HCT116 (cell line): ENCODE measurements at places on chromosomes 7 and 10. TPM values are rescaled to one million over a fixed set of nuclear protein-coding genes. Genes with fewer than 3 reads are reported as not detected.

DNA sequence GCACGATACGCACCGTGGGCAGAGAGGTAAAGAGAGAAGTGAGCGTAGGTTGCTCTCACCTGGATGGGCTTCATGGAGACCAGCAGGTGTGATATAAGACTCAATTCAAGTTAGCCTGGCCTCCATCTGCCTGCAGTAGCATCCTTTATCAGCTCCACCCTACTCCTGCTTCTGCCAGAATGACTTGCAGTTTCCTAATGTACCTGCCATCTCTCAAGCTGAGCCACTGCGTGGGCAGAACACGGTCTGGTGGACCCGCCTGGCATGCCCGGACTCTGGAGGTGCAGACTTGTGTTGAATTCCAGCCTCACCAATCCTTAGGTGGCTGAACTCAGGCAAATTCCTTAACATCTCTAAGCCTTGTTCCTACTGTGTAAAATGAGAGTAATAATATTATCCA, 64.3 kb downstream of the STEAP1B start:
- no peaks in the 10 kb centered on the region for H3K27me3 ChIP-seq
- H3K36me3 ChIP-seq, result no peaks in the 10 kb centered on the region
- no peak overlapping the region for H3K4me3 ChIP-seq
- H3K4me1 ChIP-seq, result peaks cover 8% of the 10 kb centered on the region; the same call in 1 of the 2 replicates

- H3K27ac ChIP-seq, result no peak overlapping the region
- H3K27me3 ChIP-seq, result peaks cover 15% of the 10 kb centered on the region; the same call in 1 of the 2 replicates
- no peak for DNase-seq
Measured at GRCh38 chr7:104657134-104657533, 328.7 kb downstream of the LHFPL3 start.

Gene KLHDC10
- 25.8 TPM for total RNA-seq

GRCh38 chr7:103379270-103379975, 32.0 kb downstream of the PSMC2 start:
- 0 out of 2 replicates have a peak, but pooled peaks cover 18% of the 10 kb centered on the region for H3K27me3 ChIP-seq
- no peak overlapping the region for H3K4me3 ChIP-seq
- H3K36me3 ChIP-seq, result no peaks in the 10 kb centered on the region
- DNase-seq, result no peak
- H3K27ac ChIP-seq, result no peak overlapping the region

GRCh38 chr7:104656467-104656866, 328.1 kb downstream of the LHFPL3 start:
- H3K4me1 ChIP-seq, result no peaks in the 10 kb centered on the region
- DNase-seq, result no peak
- H3K36me3 ChIP-seq, result no peaks in the 10 kb centered on the region
- H3K27me3 ChIP-seq, result peaks cover 21% of the 10 kb centered on the region; the same call in 1 of the 2 replicates
- H3K4me3 ChIP-seq, result no peak overlapping the region

Gene PAX2
- total RNA-seq, result 5.0 TPM

GRCh38 chr7:12031638-12032037, 179.5 kb upstream of the TMEM106B start:
- no peak overlapping the region for H3K27ac ChIP-seq
- no peaks in the 10 kb centered on the region for H3K27me3 ChIP-seq
- no peaks in the 10 kb centered on the region for H3K36me3 ChIP-seq
- peak overlapping the region; percentile 33; the same call in 1 of the 2 replicates for H3K4me3 ChIP-seq

DNA sequence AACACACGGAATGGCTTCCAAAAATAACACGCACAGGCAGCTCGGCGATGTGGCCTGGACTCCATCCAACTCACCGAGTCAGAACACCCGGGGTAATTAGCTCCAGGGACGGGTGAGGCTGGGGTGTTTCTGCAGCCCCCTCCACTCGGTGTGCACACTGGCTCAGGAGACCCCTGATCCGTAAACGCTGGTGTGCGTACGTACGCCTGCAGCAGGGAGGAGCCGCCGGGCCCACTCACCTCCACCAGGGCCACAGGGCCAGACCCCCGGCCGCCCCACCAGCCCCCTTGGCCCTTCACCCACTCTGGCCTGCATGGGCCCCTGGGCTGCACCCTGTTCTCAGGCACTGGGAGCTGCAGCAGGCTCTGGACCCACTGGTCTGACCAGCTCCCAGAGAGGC, 22.4 kb upstream of the UTF1 start:
- no peak overlapping the region for H3K4me3 ChIP-seq
- H3K27ac ChIP-seq, result no peak overlapping the region
- H3K36me3 ChIP-seq, result no peaks in the 10 kb centered on the region
- no peak for DNase-seq
- no peaks in the 10 kb centered on the region for H3K27me3 ChIP-seq
- no peaks in the 10 kb centered on the region for H3K4me1 ChIP-seq

DNA sequence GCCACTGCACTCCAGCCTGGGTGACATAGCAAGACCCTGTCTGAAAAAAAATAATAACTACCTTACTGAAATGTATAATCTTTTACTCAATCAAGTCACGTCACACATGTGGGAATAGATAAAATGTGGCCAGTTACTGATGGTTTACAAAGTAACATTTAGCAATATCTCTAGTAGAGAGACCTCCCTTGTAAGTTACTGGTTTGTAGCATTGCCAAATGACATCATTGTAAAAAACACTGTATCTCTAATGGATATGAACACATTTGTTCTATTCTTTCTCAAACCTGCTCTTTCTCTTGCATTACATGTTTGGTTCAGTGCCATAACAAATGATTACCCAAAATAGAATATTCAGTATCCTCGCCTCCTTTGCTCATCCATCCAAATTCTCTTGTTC, 18.8 kb downstream of the TET1 start:
- H3K27ac ChIP-seq, result no peak overlapping the region
- H3K27me3 ChIP-seq, result no peaks in the 10 kb centered on the region
- DNase-seq, result no peak
- H3K36me3 ChIP-seq, result peaks cover 1% of the 10 kb centered on the region; the same call in 1 of the 2 replicates

Gene PRSS1
- total RNA-seq, result 14.6 TPM

GRCh38 chr7:77481615-77482014, 55.5 kb upstream of the PTPN12 start:
- no peaks in the 10 kb centered on the region for H3K36me3 ChIP-seq
- H3K4me1 ChIP-seq, result no peaks in the 10 kb centered on the region
- H3K27ac ChIP-seq, result no peak overlapping the region

- H3K27me3 ChIP-seq, result no peaks in the 10 kb centered on the region
- H3K4me3 ChIP-seq, result no peak overlapping the region
- no peak for DNase-seq
- H3K4me1 ChIP-seq, result no peaks in the 10 kb centered on the region
- no peak overlapping the region for H3K27ac ChIP-seq
Measured at GRCh38 chr7:85167636-85168035, 19.2 kb downstream of the SEMA3D start.

Gene NANOS1
- 1.5 TPM for total RNA-seq

Gene SYT15
- total RNA-seq, result 1.6 TPM

- no peaks in the 10 kb centered on the region for H3K27me3 ChIP-seq
- no peak overlapping the region for H3K4me3 ChIP-seq
Measured at GRCh38 chr10:1137499-1138163, 81.4 kb downstream of the WDR37 start.

- H3K36me3 ChIP-seq, result no peaks in the 10 kb centered on the region
- no peak overlapping the region for H3K4me3 ChIP-seq
- DNase-seq, result no peak
- peaks cover 10% of the 10 kb centered on the region for H3K4me1 ChIP-seq
- no peaks in the 10 kb centered on the region for H3K27me3 ChIP-seq
Measured at GRCh38 chr7:26918241-26918640, 53.9 kb upstream of the SKAP2 start.

DNA sequence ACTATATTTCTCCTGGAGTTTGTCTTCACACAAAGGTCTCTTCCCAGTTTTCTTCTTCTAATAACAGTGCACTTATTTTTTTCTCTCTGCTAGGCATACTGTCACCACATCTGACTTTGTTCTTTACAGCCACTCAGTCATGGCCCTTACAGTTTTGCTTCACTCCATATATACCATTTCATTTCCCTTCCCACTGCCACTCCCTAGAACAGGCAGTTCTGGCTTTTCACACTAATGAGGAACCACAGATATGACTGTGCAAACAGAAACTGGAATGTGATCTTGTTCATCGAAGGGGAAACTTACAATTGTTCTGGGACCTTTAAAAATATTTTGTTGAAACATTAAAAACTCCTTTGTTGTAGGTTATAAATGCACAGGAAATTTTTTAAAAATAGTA, 67.3 kb downstream of the EPDR1 start:
- H3K4me3 ChIP-seq, result no peak overlapping the region
- no peaks in the 10 kb centered on the region for H3K4me1 ChIP-seq
- H3K27me3 ChIP-seq, result no peaks in the 10 kb centered on the region
- no peak overlapping the region for H3K27ac ChIP-seq
- H3K36me3 ChIP-seq, result no peaks in the 10 kb centered on the region

DNA sequence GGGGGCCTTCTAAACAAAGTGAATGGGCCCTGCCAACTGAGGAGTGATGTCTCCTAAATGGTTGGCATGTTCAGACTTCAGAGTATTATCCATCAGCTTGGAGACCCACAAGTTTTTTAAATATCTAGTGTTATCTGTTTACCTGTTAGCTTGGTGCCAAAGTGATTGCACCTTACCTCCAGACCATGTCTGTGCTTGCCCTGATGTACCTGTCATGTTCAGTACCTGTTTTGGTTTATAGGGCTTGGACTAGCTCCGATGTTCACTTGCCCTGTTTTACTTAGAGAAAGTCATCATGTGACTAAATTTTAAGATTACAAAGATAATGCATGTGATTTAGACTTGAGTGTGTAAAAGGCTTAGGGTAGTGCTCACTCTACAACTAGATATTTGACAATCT, 67.7 kb downstream of the CNNM2 start:
- no peak overlapping the region for H3K4me3 ChIP-seq
- DNase-seq, result no peak
- no peaks in the 10 kb centered on the region for H3K27me3 ChIP-seq
- H3K36me3 ChIP-seq, result no peaks in the 10 kb centered on the region

Gene SLC18A3
- not detected for total RNA-seq

- H3K4me3 ChIP-seq, result no peak overlapping the region
- peaks cover 21% of the 10 kb centered on the region for H3K4me1 ChIP-seq
- H3K36me3 ChIP-seq, result no peaks in the 10 kb centered on the region
- no peaks in the 10 kb centered on the region for H3K27me3 ChIP-seq
Measured at GRCh38 chr10:71436268-71437125, 39.8 kb downstream of the CDH23 start.

- no peaks in the 10 kb centered on the region for H3K36me3 ChIP-seq
- H3K4me1 ChIP-seq, result no peaks in the 10 kb centered on the region
- H3K4me3 ChIP-seq, result no peak overlapping the region
- peaks cover 17% of the 10 kb centered on the region; the same call in 1 of the 2 replicates for H3K27me3 ChIP-seq
- H3K27ac ChIP-seq, result no peak overlapping the region
Measured at GRCh38 chr10:77082601-77083252, 554.9 kb downstream of the KCNMA1 start.

Gene IGFBP3
- 4.1 TPM for total RNA-seq

DNA sequence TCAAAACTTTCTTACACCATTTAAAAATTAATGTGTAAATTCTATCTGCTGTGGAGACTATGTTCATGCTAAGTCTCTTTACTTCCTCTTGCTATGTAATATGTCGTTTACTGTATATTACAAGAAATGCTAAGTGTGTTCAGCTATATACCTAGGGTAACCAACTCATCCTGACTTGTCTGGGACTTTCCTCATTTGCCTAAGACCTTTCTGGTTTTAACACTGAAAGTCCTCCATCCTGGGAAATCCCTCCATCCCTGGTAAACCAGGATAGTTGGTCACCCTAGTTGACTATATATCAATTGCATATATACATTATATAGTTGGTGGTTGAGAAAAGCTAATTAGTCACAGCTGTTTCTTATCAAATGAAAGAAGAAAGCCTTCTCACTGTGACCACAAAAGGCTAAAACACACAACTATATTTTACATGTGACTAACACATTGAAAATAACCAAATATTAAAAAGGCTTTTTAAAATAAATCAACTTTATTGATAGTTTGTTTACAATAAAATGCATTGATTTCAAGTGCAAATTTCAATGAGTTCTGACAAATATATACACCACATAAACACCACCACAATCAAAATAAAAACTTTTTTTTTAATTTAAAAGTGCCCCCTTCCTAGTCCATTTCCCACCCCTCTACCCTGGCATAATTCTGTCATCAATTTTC, 167.7 kb upstream of the INHBA start:
- H3K36me3 ChIP-seq, result no peaks in the 10 kb centered on the region
- H3K4me1 ChIP-seq, result no peaks in the 10 kb centered on the region
- DNase-seq, result no peak
- 0 out of 2 replicates have a peak, but pooled peaks cover 3% of the 10 kb centered on the region for H3K27me3 ChIP-seq

Gene EGR2
- total RNA-seq, result 2.3 TPM

Gene HSPA14
- total RNA-seq, result 19.9 TPM

- no peaks in the 10 kb centered on the region for H3K36me3 ChIP-seq
- H3K27ac ChIP-seq, result no peak overlapping the region
- H3K4me1 ChIP-seq, result no peaks in the 10 kb centered on the region; the same call in 1 of the 2 replicates
Measured at GRCh38 chr7:75872073-75872782, 6.6 kb upstream of the RHBDD2 start.

DNA sequence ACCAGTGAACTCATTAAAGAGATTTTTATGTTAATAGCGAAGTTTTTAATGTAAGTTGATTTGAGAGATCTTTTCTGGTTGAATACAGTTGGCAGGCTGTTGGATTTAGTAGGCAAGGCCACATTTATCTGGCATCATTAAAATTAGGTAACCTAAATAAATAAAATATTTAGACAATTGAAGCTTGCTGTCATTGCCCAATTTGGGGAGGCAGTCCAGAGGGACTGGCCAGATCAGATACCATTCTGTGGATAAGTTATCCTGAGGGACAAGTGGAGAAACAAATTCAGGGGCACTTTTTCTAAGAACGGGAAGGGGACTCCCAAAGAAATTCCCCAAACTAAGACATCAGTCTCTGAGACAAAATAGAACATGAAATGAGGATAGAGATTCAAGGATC, 397.8 kb downstream of the GFRA1 start:
- no peak overlapping the region for H3K27ac ChIP-seq
- peaks cover 32% of the 10 kb centered on the region; the same call in 1 of the 2 replicates for H3K27me3 ChIP-seq
- H3K36me3 ChIP-seq, result no peaks in the 10 kb centered on the region
- H3K4me1 ChIP-seq, result no peaks in the 10 kb centered on the region
- no peak overlapping the region for H3K4me3 ChIP-seq

Gene KIF11
- total RNA-seq, result 33.8 TPM

DNA sequence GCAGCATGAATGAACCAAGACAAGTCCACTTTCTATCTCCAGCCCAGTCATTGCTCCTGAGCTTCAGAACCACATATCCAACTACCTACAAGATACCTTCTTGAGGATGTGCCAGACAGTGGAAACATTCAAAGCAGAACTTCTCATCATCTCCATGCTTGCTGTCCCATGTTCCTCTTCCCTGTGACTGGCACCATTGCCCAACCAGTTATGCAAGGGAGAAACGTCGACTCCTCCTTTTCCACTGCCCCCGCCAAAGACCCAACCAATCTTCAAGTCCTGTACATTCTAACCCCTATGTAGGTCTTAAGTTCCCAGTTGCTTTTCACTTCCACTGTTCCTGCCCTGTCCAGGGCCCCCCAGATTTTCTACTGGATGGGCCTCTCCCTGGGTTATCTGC, 225.7 kb downstream of the RPS24 start:
- DNase-seq, result no peak
- H3K36me3 ChIP-seq, result no peaks in the 10 kb centered on the region
- H3K27me3 ChIP-seq, result no peaks in the 10 kb centered on the region
- no peak overlapping the region for H3K27ac ChIP-seq
- H3K4me3 ChIP-seq, result no peak overlapping the region

GRCh38 chr10:27285093-27285492, 44.5 kb upstream of the ACBD5 start:
- no peaks in the 10 kb centered on the region for H3K27me3 ChIP-seq
- no peaks in the 10 kb centered on the region for H3K4me1 ChIP-seq
- no peak overlapping the region for H3K4me3 ChIP-seq
- H3K27ac ChIP-seq, result no peak overlapping the region
- H3K36me3 ChIP-seq, result no peaks in the 10 kb centered on the region

Gene COL1A2
- 3.0 TPM for total RNA-seq

Gene ARL5B
- total RNA-seq, result 21.1 TPM

GRCh38 chr7:79837915-79838314, 296.7 kb upstream of the GNAI1 start:
- no peak overlapping the region for H3K27ac ChIP-seq
- no peak for DNase-seq
- no peaks in the 10 kb centered on the region for H3K27me3 ChIP-seq
- no peak overlapping the region for H3K4me3 ChIP-seq
- no peaks in the 10 kb centered on the region for H3K4me1 ChIP-seq
